Tongue (tissue), 3 donors: ENCODE measurements at places on chromosomes 3 and 15. TPM values are rescaled to one million over a fixed set of nuclear protein-coding genes. Genes with fewer than 3 reads are reported as not detected.

- no peak for DNase-seq
Observed at GRCh38 chr15:62781081-62781497, 261.5 kb upstream of the TPM1 start.

GRCh38 chr3:64878362-64878761 is 190.6 kb upstream of the ADAMTS9 start:
- no peak for DNase-seq

GRCh38 chr3:196218155-196218712 is 1.9 kb downstream of the SLC51A start:
- no peak for DNase-seq

GRCh38 chr3:54663501-54664011 is 264.3 kb downstream of the LRTM1 start:
- DNase-seq = peak; percentile 56

- no peak for DNase-seq
Observed at GRCh38 chr3:72081471-72082185, 296.7 kb upstream of the PROK2 start.

- DNase-seq = peak; percentile 35
Observed at GRCh38 chr3:183085634-183086390, 13.5 kb downstream of the MCCC1 start.

DNA sequence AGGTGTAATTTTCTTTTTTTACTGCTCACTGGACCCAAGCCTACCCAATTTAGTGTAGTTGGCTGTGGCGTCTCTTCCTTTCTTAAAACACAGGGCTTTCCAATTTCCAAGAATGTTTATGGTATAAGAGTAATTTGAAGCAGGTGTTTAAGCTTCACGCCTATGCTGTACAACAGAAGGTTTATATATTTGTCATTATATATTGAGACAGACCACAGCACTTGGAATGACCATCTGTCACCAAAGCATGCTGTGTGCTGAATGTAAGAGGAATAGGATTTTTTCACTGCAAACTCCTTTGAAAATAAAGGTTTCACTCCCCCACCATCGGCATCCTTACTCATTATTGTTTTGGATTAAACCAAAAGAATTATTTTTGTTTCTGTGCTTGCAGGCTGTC is 325.7 kb downstream of the OTOL1 start:
- DNase-seq = peak; percentile 75

DNA sequence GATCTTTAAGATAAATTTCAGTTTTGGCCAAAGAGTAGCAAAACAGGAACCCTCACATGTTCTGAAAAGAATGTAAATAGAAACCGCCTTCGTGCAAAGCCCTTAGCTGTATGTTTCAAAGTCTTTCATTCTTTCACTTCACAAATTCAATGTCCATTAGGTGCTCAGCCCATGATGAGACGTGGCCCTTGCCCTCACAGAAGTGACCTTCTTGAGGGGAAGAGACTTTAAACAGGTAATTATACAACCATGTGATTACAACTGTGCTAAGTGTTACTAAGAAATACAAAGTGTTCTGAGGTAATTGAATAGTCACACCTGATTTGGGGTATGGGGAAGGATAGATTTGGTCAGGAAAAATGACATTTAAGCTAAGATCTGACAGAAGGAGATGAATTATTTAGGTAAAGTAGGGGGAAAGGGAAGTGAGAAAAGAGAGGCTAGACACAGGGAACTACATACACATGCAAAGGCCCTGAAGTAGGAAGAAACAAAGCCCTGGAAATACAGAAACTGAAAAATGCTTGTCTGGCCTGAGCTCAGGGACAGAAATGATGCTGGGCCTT is 19.6 kb downstream of the HSPBAP1 start:
- DNase-seq = no peak

DNA sequence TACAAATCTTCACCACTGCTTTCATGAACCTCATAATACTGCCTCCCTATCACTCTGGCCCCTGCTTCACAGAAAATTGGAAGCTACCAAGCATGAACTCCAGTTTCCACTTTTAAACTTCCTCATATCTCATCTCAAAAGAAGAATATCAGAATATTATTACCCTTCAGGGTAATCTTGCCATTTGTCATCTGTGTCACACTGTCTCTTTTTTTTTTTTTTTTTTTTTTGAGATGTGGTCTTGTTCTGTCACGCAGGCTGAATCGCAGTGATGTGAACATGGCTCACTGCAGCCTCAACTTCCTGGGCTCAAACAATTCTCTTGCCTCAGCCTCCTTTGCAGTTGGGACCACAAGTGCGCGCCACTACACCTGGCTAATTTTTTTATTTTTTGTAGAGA is 80.4 kb upstream of the TCF12 start:
- no peak for DNase-seq

MYRIP gene
- 3.7 TPM for total RNA-seq

DNA sequence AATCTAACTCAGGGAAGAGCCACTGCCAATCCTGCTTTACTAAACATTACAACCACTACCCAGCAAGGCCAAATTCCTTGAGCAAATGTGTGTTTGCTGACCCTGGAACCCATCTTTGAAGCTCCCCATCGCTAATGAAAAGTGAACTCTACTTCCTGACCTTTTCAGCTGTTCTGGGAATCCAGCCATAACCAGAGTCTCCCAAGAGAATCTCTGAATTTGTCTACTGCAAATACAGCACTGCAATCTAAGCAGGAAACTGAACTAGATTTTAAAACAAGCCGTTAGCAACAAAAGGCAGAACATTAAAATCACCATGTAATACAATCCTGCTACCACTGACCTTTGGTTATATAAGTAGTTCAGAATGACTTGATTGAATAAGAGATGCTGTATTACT is 309.2 kb downstream of the MAGI1 start:
- DNase-seq = peak; percentile 90

DNA sequence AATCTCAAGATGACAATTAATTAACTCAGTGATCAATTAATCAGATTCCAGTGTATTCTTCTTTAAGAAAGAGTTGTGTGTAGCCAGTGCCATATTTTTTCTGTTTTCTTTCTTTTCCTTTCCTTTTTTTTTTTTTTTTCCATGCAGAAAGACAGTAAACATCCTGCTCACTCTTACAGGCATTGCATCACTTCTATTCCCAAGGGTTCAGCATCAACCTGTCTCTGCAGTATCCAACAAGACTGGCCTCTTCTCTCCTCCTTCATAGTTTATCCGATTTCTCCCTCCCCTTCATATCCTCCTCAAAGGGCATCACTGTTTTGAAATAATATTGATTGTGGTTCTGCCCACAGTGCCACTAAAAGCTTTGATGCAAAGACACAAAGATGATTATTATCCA is 17.0 kb upstream of the SLC9A9 start:
- peak; percentile 22 for DNase-seq

DNA sequence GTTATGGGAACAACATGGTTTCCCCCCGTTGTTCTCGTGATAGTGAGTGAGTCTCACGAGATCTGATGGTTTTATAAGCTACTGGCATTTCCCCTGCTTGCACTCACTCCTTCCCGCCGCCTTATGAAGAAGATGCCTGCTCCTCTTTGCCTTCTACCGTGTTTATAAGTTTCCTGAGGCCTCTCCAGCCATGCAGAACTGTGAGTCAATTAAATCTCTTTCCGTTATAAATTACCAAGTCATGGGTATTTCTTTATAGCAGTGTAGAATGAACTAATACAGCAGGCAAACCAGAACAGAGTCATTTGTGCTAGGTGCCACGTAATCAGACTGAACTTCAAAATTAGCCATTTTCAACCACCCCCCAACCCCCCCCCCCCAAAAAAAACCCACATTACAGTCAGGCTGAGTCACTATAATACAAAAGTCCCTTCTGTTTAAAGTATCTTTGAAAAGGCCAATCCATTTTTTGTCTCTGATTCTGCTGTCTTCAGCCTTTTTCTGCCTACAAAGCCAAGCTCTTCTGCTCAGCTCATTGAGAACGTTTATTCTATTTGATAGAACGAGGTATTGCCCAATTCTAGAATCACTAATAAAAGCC is 4.1 kb downstream of the OR4F6 start:
- DNase-seq = no peak

SLC28A1 gene
- total RNA-seq = not detected

GRCh38 chr3:50380405-50381085 is 21.2 kb upstream of the TMEM115 start:
- no peak for DNase-seq

DNA sequence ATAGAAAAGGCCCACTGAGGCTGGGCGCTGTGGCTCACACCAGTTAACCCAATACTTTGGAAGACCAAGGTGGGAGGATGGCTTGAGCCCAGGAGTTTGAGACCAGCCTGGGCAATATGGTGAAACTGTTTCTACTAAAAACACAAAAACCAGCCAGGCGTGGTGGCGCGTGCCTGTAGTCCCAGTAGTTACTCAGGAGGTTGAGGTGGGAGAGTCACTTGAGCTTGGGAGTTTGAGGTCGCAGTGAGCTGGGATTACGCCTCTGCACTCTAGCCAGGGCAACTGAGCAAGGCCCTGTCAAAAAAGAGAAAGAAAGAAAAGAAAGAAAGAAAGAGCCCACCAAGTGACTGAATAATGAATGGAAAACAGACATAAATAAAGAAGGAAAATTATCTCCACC is 32.0 kb downstream of the TAMM41 start:
- no peak for DNase-seq

- DNase-seq = no peak
Observed at GRCh38 chr15:65339920-65340319, 35.4 kb downstream of the RNU5B-1 start.

DNA sequence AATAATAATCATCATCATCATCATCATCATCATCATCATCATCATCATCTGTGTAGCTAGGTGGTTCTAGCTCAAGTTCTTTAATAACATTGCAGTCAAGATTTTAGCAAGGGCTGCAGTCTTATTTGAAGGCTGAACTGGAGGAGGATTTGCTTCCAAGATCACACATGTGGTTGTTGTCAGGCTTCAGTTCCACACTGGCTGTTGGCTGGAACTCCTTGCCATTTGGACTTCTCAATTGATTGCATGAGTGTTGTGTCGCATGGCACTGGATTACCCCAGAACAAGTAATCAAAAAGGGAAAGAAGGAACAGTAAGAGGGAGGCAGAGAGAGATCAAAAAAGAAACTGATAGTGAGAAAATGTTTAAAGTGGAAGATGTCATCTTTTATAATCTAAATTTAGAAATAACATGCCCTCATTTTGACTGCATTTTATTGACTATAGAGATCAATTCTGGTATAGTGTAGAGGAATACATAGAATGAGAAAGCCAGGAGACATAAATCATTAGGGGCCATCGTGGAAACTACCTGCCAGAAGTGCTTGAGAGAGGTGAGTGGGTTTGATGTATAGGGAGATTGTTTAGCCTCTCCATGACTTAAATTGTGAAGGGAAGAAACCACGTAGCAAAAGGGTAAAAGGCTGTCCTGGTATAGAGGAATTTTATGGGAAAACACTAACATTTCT is 346.6 kb upstream of the RBMS3 start:
- DNase-seq = no peak

- DNase-seq = no peak
Observed at GRCh38 chr15:67916565-67916964, 76.7 kb upstream of the RNU6-1 start.

DNA sequence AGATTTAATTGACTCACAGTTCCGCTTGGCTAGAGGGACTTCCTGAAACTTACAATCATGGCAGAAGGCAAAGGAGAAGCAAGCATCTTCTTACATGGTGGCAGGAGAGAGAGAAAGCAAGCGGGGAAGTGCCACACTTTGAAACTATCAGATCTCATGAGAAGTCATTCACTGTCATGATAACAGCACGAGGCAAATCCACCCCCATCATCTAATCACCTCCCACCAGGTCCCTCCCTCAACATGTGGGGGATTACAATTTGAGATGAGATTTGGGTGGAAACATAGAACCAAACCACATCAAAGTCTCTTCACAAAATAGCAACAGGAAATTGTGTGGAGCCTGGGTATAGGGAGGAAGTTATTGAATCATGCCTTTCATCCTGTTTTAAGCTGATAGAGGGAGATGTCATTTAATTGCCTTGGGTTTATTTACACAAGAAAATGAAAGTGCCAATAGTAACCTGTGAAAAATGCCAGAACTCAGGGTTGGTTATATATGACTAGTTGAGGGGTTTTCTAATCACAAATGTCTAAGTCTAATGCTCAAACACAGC is 624.8 kb upstream of the LMCD1 start:
- DNase-seq = no peak

SI gene
- total RNA-seq = not detected

FILIP1L gene
- 72.0 TPM for total RNA-seq

C2CD4B gene
- total RNA-seq = 20.2 TPM

C2CD4A gene
- total RNA-seq = not detected

ISLR2 gene
- 8.4 TPM for total RNA-seq

FBXL22 gene
- 21.7 TPM for total RNA-seq

SLC24A5 gene
- total RNA-seq = not detected

ZSCAN29 gene
- 37.8 TPM for total RNA-seq

ZIC1 gene
- 1.9 TPM for total RNA-seq

DNA sequence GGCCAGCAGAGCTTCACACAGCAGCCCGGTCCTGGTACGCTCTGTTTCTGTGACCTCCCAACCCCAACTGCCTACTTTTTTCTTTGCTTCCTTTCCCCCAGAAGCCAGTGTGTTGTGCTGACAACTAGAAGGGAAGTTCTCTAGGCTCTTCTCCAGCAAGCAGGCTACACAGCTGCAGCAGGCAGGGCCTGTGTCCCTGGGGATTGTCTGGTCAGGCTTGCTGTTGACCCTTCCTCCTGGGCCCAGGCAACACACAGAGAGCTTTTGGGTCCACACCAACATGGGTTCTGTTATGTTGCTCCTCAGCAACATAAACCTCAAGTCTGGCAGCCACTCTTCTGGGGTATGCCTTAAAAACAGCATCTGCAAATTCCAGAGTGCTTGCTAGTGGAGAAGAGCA is 36.2 kb upstream of the TSPAN3 start:
- peak; percentile 77 for DNase-seq

- no peak for DNase-seq
Observed at GRCh38 chr3:123365450-123366143, 83.3 kb downstream of the ADCY5 start.

TMEM158 gene
- total RNA-seq = 2.4 TPM

DNA sequence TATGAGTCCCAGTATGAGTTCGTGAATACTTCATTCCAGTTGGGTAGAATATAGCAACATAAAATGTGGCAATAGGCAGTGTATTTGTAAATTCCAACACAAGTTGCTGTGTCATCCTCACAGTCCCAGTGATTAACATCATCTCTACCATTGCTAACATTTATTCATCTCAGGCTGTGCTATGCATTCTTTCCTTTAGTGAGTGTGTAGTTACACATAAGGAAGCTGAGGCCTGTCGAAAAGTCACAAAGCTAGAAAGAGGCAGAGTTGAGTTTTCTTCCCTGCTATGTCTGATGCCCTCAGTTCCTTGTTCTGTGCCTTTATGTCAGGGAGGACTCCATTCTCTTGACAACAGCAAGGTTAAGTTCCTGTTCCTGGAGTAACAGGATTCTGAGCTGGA is 96.4 kb downstream of the FNDC3B start:
- no peak for DNase-seq
